CD4-positive, alpha-beta T cell treated with Interleukin-15 for 4 hours (primary cell): ENCODE measurements at places on chromosomes 12 and 14.

DNA sequence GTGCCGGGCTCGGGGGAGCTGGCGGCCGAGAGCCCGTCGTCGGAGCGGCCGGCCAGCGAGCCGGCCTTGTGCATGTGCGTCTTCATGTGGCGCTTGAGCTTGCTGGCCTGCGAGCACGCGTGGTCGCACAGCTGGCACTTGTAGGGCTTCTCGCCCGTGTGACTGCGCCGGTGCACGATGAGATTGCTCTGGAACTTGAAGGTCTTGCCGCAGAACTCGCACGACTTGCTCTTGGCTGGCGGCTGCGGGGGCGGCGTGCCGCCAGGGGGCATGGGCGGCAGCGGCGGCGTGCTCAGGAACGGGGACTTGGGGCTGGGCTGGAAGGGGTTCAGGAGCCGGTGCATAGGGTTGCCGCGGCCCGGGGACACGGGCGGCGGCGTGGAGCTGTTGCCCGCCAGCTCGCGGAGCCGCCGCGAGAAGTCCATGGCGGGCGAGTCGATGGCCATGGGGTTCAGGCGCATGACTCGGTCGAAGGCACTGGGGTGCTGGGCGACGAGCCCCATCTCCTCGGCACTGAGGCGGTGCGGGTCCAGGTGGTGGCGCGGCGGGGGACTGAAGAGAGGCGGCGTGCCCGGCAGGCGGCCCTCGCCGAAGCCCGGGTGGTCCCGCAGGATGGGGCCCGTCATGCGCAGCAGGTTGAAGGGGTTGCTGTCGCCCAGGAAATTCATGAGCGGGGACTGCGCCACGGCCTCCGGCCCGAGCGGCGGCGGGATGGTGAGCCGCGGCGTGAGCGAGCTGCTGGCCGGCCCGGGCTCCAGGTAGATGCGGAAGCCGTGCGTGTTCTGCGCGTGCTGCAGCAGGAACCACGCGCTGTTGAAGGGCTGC is 96.5 kb downstream of the BCL11B start:
- no peak for DNase-seq

DNA sequence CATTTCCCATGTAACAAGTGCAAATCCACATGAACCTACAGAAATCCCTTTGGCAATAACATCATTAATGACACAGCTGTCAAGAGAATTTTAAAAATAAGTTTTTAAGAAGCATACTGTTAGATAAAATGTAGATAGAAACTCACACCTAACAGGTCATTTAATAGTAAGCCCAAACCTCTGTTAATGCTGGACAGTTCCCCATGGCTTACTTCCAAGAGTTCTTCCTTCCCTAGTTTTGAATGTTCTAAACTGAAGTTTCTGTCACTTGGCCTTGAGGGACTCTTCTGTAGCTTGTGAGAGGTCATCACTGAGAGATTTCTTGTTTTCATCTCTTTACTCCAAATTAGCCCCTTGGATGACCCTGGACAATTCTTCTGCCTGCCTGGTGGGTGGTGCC is 22.7 kb downstream of the OTX2 start:
- no peak for DNase-seq

- no peak for DNase-seq
These were observed 10.7 kb upstream of the TBX3 start for GRCh38 chr12:114694436-114695304.

DNA sequence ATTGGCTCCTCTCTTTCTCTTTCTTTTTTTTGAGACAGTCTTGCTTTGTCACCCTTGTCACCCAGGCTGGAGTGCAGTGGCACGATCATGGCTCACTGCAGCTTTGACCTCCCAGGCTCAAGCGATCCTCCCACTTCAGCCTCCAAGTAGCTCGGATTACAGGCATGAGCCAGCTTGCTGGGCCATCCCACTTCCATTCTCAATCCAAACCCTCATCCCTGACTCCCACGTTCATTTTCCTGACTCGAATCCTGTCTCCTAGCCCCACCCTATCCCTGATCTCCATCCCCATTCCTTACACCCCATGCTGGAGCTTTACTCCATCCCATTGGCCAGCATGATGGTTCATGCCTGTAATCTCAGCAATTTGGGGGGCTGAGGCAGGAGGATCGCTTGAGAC is 7.8 kb downstream of the SPRYD4 start:
- no peak for DNase-seq

- DNase-seq: peak; percentile 8
These were observed 121.0 kb downstream of the FBXL14 start for GRCh38 chr12:1473418-1473817.

DNA sequence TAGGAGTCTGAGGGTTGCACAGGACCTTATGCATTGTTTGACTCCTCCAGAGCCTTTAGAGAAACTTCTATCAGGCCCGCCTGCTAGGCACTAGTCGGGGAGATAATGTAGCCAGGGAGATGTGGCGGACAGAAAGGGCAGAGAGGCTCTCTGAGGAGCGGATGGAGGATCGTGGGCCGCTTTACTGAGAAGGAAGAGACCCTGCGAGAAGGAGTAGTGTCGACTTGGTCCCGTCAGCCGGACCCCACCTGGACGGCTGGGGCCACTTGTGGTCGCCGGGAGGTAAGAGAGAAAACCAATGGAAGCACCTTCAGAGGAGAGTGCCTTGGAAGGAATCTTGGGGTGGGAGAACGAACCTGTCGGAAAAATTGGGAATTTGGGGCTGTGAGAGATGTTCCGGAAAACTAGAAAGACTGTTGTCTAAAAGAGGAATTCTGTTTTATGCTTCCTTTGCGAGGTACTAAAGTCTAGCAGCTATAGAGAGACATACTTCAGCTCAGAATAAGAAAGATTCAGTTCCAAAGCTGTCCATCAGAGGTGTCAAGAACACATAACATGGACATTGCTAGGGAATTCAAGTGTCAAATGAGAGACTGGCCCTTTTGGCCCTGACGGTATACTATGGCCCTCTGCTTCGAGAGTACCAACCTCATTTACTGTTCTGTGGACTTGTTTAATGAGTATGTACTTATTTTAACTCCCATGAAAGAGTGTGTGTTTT is 660 bp upstream of the MCRS1 start:
- DNase-seq: no peak

DNA sequence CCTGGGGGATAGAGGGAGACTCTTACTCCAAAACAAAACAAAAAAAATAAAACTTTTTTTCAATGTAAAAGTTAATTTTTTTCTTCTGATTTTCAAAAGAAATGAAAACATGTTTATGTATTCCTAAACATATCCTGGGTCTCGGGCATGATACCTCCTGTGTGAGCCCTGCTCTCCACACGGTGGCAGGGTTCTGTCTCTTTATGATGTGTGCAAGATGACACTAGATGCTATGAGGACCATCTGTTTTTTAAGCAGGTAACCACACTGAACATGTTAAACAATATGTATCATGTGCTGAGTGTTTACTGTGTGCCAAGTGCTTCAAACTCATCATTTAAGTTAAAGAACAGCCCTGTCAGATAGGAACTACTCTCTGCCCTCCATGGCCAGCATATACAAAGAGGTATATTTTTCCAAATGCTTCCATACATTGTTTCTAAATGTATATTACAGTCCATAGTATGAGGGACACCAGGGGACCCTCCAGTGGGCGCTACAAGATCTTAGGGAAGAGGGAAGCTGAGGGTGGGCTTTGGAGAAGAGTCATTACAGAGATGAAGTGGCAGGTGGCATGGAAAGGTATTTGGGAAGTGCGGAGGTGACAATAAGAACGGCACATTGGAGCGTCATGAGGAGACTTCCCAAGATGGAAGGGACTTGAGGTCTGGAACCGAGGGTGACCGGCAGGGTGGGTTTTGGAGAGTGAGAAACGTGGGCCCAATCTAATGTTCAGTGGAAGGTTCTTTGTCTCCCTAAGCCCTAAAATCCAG is 28.5 kb downstream of the FOS start:
- no peak for DNase-seq

DNA sequence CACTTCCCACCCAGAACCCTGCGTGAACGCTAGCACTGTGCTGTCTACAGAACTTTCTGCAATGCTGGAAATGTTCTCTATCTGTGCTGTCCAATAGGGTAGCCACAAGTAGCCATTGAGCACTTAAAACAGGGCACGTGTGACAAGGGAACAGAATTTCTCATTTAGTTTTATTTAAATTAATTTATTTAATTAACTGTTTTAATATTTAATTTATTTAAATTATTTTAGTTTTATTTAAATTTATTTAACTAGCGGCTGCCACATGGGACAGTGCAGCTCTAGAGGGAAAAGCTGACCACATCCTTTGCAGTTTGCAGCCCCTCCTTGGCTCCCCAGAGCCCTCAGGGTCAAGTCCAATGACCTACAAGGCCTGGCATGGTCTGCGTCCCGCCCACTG is 35.0 kb upstream of the CORO1C start:
- DNase-seq: no peak

DNA sequence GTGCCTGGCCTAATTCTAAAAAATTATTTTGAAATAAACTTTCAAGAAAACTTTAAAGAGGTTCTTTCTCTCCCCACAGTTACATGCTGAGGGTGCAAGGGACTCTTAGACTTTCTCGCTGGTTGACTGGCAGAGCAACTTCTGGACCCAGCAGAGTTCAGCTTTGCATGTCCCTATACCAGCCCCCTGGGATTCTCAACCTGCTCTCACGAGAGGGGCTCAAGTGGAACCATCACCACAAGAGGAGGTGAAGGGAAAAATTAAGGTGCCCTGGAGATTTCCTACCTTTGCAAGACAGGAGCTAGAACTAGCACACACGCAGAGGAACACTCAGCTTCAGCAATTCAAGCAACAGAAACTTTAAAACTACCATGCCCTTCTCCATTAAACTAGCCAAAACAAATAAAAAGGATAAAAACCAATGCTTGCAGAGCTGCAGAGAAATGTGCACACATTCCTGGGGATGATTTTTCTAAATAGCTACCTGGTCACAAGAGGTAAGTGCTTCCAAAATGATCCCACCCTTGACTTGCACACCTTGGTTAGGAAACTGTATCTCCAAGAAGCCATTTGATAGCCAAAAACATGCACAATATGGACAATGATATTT is 2.5 kb downstream of the HVCN1 start:
- DNase-seq: no peak

DNA sequence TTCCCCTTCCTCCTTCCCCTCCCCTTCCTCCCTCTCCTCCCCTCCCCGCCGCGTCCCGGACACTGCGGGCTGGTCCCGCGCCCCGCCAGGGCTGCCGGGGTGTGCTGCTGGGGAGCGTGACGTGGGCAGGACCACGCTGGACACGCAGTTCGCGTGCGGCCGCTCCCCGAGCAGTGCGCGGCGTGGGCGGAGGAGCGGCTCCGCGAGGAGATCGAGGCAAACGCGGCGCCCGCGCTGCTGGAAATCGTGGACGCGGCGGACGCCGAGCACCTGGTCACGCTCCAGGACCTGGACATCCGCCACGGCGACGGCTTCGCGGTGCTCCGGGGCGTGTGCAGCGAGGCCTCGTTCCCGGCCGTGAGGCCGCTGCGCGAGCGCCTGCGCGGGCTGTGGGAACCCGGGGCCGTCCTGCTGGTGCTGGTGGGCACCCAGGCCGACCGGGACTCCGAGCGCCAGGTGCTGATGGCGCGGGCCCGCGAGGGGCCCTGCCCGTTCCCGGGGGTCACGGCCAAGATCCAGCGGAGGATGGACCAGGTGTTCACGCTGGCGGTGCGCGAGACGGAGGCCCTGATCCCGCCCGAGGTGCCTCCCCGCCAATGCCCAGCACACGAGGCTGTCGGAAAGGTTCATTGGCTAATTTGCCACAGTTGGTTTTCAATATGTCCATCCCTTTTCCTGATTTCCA is 84.3 kb downstream of the TNFAIP2 start:
- DNase-seq: no peak

DNA sequence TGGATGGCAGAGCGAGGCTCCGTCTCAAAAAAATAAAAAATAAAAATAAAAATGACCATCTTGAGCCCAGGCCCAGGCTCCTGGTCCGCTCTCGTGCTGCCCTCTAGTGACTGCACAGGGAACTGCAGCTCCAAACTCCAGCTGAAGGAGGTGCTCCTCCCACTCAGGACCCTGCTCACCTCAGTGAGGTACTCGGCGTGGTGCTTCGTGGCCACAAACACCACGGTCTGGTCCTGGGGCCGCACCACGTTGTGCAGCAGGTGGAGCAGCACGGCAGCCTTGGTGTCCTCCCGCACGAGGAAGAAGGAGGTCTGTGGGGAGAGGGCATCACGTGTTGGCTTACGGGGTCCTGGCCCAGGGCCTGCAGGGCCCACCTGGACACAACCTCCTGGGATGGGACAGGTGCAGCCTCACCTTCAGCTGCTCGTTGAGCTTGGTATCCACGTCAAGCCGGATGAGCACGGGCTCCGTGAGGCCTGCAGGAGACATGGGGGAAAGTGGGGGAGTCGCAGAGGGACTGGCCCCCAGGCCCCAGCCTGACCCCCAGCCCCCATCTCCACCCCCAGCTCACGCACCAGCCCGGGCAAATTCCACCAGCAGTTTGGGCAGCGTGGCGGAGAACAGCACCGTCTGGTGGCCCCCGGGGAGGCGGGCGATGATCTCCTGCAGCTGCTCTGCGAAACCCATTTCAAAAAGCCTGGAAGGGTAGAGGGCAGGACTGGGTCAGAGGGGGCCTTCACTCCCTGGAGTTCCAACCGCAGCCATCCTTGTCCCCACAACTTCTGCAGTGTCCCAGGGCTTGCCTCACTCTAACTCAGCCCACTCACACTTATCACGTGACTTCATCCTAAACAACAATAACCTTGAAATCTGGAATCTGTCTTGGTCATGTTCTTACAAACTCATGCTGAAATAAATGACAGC is 10.6 kb downstream of the DDX54 start:
- peak; percentile 76 for DNase-seq

DNA sequence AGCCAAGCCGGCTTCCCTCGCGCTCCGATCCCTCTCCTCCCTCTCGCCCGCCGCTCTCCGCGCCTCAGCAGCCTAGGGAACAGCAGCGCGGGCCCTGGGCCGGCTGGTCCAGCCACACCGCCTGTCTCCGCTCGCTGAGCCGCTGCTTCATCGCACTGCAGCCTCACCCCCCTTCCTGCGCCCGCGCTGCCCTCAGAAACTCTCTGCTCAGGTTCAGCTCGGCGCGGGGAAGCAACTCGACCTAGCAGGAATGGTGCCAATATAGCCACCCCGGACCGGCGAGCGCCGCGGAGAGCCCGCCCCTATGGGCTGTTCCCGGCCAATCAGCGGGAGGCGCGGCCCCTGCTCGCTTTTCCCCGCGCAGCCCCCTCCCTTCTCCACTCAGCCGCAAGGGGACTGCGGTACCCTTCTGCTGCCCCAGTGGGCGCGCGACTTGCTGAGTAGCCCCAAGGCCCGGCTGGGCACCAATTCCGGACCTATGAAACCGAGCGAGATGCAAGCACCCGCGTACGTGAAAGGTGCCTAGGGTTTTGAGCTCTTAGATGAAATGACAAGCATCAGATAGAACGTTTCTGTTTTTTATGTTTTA is at the start of gene ADAMTS20:
TSS of gene ADAMTS20 (minus strand) at position 233 of the 589 bp plus-strand sequence. CDS start 282 bp downstream, outside the sequence.
- no peak for DNase-seq

DNA sequence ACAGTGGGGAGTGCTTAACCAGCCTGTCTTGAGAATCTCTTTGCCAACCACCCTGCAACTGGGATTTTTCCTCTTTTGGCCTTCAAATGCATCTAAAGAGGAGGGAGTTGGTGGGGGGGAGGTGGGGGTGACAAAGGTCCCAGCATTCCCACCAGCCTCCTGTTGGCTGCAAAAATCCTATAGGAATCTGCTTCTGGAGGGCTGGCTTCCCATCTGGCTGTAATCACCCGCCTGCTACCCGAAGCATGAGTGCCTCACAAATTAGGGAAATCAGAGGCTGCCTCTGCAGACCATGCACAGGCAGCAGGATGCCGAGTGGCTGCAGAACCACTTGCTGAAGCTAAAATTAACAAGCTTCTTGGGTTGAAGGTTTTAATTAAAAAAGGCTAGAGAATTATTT is 73.9 kb upstream of the WSCD2 start:
- no peak for DNase-seq
